Smooth muscle cell of the umbilical artery (primary cell): ENCODE measurements at places on chromosomes 4 and X. TPM values are rescaled to one million over a fixed set of nuclear protein-coding genes. Genes with fewer than 3 reads are reported as not detected.

SSX2B gene
- not detected in 2 replicates for total RNA-seq

UGT2A1 gene
- not detected in 2 replicates for total RNA-seq

GLRA2 gene
- total RNA-seq, result not detected in 2 replicates

CYTL1 gene
- 0.30 and 1.5 TPM in 2 replicates for total RNA-seq

CFAP47 gene
- total RNA-seq, result under 0.01 TPM in 1 of 2 replicates, not detected in the other

LRCH2 gene
- total RNA-seq, result 13.4 and 19.7 TPM in 2 replicates

CRMP1 gene
- total RNA-seq, result 0.30 and 5.5 TPM in 2 replicates

HSD17B13 gene
- total RNA-seq, result 0.05 and 0.30 TPM in 2 replicates

TMEM185A gene
- total RNA-seq, result 22.0 and 22.6 TPM in 2 replicates

P2RY4 gene
- total RNA-seq, result 0.14 TPM in 1 of 2 replicates, not detected in the other

TACR3 gene
- total RNA-seq, result not detected in 2 replicates

UGT2B15 gene
- total RNA-seq, result not detected in 2 replicates

IL9R gene
- total RNA-seq, result not detected in 2 replicates

C4orf50 gene
- total RNA-seq, result not detected in 2 replicates

DMRTC1 gene
- total RNA-seq, result not detected in 2 replicates

SMIM31 gene
- not detected in 2 replicates for total RNA-seq

PLRG1 gene
- total RNA-seq, result 77.2 and 114 TPM in 2 replicates

ASB5 gene
- not detected in 2 replicates for total RNA-seq

MGAT4D gene
- not detected in 2 replicates for total RNA-seq

ZCCHC13 gene
- not detected in 2 replicates for total RNA-seq

GRPEL1 gene
- 28.8 and 44.9 TPM in 2 replicates for total RNA-seq

GLUD2 gene
- total RNA-seq, result 0.30 and 0.92 TPM in 2 replicates

SPACA5 gene
- not detected in 2 replicates for total RNA-seq

HTRA3 gene
- 0.42 and 12.5 TPM in 2 replicates for total RNA-seq

STAP1 gene
- not detected in 2 replicates for total RNA-seq

GAGE12J gene
- not detected in 2 replicates for total RNA-seq

SLC10A4 gene
- not detected in 2 replicates for total RNA-seq

MAGEA2 gene
- total RNA-seq, result not detected in 2 replicates

GPC4 gene
- 5.9 and 6.2 TPM in 2 replicates for total RNA-seq

FOXP3 gene
- total RNA-seq, result 0.05 TPM in 1 of 2 replicates, not detected in the other

KIAA1210 gene
- total RNA-seq, result not detected in 2 replicates

CEP44 gene
- 18.7 and 23.2 TPM in 2 replicates for total RNA-seq

ARHGAP10 gene
- 30.6 and 37.2 TPM in 2 replicates for total RNA-seq

AKAP4 gene
- not detected in 2 replicates for total RNA-seq

TMSB15B gene
- total RNA-seq, result 1.2 and 4.8 TPM in 2 replicates

GYPE gene
- 0.30 and 0.37 TPM in 2 replicates for total RNA-seq

PHOX2B gene
- not detected in 2 replicates for total RNA-seq

SPANXC gene
- total RNA-seq, result not detected in 2 replicates

SULT1B1 gene
- total RNA-seq, result 0.59 and 6.0 TPM in 2 replicates

CXCL11 gene
- not detected in 2 replicates for total RNA-seq

CCNA2 gene
- total RNA-seq, result 5.0 and 27.6 TPM in 2 replicates

CDKL2 gene
- 0.88 and 0.89 TPM in 2 replicates for total RNA-seq

FAM9C gene
- total RNA-seq, result not detected in 2 replicates

PCDH19 gene
- total RNA-seq, result 0.69 and 1.2 TPM in 2 replicates

FABP2 gene
- not detected in 2 replicates for total RNA-seq

EMD gene
- total RNA-seq, result 19.0 and 21.5 TPM in 2 replicates

CTAG1A gene
- not detected in 2 replicates for total RNA-seq

RBMXL3 gene
- not detected in 2 replicates for total RNA-seq

GPR173 gene
- 2.4 and 8.4 TPM in 2 replicates for total RNA-seq
